ENCODE measurements at places on chromosomes 2 and 18.
A peak's percentile ranks its signal among the peaks of the same experiment; 100 is the strongest.

DNA sequence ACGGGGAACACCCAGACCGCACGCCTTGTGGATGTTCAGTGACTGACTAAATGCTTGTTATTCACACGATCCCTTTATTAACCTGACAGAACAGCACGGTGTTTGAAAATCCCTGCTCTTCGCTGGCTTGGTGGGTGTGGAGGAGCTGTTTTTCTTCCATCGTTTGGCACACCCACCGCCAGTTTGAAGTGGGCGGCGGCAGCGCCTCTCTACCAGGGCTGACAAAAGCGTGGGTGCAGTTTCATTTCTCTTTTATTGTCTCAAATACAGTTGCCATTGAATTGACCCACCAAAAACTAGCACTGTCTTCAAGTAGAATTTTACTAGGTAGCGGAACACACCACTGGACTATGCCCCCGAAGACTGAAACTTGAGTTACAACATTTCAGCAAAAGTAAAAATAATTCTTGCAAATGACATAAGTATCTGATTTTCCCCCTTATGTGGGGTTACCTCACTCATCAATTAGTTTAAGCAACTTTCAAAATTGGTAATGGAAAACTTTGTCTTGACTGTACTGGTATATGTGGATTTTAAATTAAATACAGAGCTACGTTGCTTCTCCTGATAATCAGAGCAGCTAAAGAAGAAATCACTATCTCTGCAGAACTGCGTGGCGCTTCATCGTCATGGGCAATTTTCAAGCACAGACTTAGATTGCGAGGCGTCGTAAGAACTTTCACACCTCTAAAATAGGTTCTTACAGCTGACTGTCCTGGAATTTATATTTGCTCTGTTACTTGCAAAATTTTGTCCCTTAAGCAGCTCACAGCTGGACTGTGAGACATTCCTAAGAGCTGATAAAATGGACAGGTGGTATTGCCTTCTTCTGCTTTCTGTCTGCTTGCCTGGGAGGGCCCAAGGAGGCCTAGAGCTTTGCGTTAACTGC is 60.9 kb downstream of the LDLRAD4 start:
- DNase-seq: no peak

- no peak for DNase-seq
These were observed 108.7 kb downstream of the UXS1 start for GRCh38 chr2:106085181-106085940.

- no peak for DNase-seq
These were observed 50.1 kb upstream of the KCNH7 start for GRCh38 chr2:162888652-162889051.

GRCh38 chr2:173076581-173077345 is 1.1 kb downstream of the MAP3K20 start:
- DNase-seq: peak; percentile 37

DNA sequence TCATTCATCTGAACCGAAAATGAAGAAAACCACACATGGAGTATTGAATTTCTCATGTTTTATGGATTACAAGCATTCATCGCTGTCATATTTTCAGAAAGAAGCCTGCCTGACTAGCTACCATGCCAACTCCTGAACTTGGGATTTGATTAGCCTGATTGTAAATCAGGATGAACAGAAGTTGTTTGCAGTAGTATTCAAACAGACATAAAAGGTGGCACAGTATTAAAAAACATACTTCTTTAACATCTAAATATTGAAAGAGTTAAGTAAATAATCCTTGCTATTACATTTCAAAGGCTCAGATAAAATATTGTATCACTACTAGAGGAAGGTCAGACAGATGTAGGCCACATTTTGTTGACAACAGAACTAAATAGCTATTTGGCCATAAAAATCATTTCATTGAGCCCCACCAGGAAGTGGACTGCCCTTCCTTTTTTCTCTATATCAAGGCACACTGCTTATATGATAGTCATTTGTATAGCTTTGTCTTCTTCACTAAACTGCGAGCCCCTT is 21.6 kb downstream of the SLC38A11 start:
- DNase-seq: peak; percentile 8

GRCh38 chr2:238456970-238457926 is 30.5 kb downstream of the ASB1 start:
- DNase-seq: no peak

GRCh38 chr2:567865-568638 is 109.2 kb downstream of the TMEM18 start:
- DNase-seq: no peak

DNA sequence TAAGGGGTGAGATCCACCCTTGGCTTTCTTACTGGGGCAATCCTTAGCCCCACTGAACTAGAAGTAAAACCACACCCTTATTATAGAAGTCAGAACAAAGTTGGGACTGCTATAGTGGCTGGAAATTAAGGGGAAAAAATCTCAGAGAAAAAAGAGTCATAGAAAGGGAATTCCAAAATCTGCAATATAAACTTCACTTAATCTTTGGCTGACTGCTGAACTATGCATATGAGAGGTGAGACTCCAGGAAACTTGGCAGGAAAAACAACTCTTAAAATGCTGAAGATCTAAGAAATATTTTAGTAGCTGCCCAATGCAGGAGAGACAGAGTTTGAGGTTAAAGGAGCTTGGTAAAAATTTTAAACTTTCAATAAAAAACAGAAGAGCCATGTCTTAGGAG is 201.8 kb upstream of the FN1 start:
- DNase-seq: no peak

DNA sequence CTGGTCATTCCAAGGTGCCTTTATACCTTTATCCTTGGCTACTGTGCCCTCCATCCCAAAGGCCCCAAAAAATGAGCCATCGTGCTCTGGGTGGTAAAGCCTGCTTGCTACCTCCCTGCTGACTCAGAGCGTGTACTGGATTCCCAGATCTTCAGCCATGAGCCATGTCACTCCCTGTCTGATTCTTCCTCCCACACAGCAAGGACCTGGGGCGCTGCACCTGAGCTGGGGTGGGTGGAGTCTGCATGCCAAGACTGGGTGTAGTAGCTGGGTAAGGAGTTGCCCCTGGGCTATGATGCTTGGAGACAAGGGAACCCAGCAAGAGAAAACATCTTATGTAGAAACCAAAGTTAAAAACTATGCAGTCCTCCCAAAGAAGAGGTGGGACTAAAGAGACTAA is 37.2 kb upstream of the APCDD1 start:
- DNase-seq: no peak

DNA sequence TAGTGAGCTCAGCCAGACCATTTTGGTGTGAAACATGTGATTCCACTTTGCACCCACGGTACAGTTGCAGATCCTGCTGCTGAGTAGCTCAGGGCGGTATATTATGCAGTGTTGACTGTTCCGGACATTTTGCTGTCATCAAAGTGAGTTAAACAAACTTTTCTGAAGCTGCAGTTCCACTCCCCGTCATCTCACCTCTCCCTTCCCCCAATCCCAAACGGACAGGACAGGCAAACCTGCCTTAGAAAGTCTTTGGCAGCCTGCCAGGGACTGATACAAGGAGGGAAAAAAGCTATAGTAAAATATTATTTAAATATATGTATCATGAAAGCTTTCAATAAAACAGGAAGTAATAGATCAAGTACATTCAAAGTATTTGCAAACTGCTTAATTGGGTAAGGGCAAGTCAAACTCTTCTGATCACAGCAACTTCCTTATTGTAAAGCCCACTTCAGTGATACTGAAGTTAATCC is 35.5 kb upstream of the SP5 start:
- DNase-seq: no peak

GRCh38 chr2:106108791-106109190 is 85.3 kb downstream of the UXS1 start:
- DNase-seq: no peak

- DNase-seq: no peak
These were observed 16.1 kb downstream of the KCNE4 start for GRCh38 chr2:223068071-223068470.

- no peak for DNase-seq
These were observed 423.3 kb downstream of the SETBP1 start for GRCh38 chr18:45104049-45104395.

GRCh38 chr18:40096675-40097074 is 1858.4 kb upstream of the PIK3C3 start:
- DNase-seq: no peak

DNA sequence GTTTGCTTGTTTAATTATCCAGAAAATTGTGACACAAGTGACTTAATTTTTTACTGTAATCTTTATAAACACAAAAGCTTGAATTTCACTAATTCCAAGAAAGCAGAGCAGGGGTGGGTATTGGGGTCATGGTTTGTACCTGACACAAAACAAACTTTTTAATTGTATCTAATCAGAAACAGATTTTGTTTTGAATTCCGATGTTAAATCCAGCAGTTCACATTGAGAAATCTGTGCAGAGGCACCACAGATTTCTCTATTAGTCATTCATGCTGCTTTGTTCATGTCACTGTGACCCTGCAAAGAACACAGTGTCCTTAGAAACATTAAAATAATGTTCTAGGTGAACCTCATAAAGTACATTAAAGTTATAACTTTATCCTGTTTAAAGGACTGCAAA is 443.4 kb downstream of the NYAP2 start:
- DNase-seq: no peak

DNA sequence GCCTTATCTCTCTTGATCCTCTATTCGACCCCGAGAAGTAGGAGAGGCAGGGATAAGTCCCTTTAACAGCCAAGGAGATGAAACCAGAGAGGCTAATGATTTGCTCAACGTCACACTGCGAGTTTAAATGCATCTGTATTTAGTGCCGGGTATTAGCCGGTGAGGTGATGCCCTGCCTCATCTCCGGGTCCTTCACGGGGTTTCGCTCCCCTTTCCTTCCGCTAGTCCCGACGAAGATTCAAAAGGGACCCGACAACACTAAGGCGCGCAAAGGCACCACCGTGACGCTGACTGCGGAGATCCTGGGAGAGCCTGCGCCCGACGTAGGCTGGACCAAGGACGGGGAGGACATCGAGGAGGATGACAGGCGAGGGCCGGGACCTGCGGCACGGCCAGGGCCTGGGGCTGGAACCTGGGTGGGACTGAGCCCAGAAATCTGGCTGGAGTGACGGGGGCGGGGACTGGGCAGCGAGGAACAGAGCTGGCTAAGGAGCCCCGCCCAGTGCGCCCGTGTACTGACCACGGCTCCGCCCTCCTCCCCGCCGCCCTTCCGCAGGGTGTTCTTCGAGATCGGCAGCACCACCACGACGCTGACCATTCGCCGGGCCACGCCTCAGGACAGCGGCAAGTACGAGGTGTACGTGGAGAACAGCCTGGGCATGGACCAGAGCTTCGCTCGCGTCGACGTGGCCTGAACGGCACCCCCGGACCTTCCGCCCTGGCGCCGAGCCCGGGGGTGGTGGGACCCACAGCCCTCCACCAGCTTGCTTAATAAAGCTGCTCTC is 1.0 kb upstream of the GMPPA start:
- no peak for DNase-seq

- DNase-seq: no peak
These were observed 261.0 kb downstream of the HRH4 start for GRCh38 chr18:24721388-24721787.

- no peak for DNase-seq
These were observed 12.0 kb downstream of the SMARCAL1 start for GRCh38 chr2:216424274-216424673.

DNA sequence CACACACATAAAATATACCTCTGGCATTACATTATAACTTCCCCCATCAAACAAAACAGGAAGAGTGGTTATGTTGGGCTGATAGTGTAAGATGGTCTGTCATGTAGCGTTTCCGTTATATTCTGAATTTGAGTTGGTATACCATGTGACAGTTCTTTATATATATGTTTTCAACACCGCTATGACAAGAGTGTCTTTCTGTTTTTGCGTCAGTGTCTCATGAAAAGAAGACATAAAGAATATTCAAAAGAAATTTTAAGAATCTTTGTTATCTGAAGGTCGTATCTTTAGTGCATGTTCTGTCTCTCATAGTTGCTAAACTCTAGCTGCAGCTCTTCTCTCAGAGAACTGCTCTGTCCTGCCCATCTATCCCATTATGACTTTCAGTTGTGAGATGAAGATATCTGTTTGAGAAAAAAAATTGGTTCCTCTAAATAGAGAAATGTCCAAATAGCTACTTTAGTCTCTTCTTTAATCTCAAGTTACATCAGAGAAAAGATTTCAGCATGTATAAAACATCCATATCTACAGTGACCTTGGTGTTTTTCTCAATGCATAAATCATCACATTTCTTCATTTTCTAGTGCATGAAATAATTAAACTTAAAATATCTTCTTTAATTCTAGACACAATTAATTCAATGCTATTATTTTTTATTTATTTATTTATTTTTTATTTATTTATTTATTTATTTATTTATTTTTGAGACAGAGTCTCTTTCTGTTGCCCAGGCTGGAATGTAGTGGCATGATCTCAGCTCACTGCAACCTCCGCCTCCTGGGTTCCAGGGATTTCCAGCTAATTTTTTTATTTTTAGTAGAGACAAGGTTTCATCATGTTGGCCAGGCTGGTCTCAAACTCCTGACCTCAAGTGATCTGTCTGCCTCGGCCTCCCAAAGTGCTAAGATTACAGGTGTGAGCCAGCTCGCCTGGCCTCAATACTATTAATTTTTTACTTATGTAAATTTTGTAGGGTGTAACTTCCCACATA is 24.3 kb upstream of the PSME4 start:
- no peak for DNase-seq

DNA sequence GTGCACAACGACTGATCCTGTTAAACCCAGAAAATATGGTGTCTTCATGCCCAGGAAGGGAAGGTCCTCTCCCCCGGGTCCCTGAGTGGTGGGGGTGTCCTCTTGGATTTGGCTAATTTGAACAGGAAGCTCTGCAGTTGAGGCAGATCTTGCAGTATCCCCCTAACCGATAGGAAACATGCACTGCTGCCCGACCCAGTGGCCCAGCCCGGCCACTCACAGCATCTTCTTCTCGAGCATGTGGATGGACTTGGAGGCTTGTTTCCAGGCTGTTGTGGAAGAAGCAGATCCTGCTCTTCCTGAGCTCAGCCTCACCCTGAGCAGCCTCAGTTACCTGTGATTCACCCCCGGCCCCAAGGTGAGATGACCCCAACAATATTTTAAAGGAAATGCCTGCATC is 46.4 kb upstream of the ASB1 start:
- no peak for DNase-seq

DNA sequence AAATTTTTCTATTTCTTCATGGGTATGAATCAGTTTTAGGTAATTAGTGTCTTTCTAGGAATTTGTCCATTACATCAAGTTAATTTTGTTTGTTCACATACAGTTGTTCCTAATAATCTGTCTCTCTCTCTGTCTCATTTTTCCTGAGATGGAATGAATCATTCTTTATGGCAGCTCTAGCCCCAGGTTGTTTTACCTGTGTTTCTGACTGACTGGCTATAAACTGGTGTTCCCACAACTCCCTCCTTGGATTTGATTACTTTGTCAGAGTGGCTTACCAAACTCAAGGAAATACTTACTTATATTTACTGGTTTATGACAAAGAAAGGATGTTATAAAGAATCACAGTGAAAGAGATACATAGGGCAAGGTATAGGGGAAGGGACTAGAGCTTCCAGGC is 15.1 kb downstream of the ADNP2 start:
- DNase-seq: no peak

GRCh38 chr2:68390586-68390985 is 25.5 kb downstream of the PLEK start:
- DNase-seq: no peak

GRCh38 chr2:195202163-195202845 is 454.7 kb upstream of the SLC39A10 start:
- DNase-seq: no peak
